ENCODE measurements at places on chromosomes 5 and 9. TPM values are rescaled to one million over a fixed set of nuclear protein-coding genes. Genes with fewer than 3 reads are reported as not detected.

Gene FBP1
- total RNA-seq: not detected

Gene PRRT1B
- total RNA-seq: not detected

Gene SOWAHA
- total RNA-seq: 0.17 TPM

Gene PDGFRB
- total RNA-seq: 126 TPM

Gene LCN15
- not detected for total RNA-seq

Gene ACSL6
- not detected for total RNA-seq

Data from smooth muscle cell of trachea (primary cell).